ENCODE measurements at places on chromosomes 16 and 17.

DNA sequence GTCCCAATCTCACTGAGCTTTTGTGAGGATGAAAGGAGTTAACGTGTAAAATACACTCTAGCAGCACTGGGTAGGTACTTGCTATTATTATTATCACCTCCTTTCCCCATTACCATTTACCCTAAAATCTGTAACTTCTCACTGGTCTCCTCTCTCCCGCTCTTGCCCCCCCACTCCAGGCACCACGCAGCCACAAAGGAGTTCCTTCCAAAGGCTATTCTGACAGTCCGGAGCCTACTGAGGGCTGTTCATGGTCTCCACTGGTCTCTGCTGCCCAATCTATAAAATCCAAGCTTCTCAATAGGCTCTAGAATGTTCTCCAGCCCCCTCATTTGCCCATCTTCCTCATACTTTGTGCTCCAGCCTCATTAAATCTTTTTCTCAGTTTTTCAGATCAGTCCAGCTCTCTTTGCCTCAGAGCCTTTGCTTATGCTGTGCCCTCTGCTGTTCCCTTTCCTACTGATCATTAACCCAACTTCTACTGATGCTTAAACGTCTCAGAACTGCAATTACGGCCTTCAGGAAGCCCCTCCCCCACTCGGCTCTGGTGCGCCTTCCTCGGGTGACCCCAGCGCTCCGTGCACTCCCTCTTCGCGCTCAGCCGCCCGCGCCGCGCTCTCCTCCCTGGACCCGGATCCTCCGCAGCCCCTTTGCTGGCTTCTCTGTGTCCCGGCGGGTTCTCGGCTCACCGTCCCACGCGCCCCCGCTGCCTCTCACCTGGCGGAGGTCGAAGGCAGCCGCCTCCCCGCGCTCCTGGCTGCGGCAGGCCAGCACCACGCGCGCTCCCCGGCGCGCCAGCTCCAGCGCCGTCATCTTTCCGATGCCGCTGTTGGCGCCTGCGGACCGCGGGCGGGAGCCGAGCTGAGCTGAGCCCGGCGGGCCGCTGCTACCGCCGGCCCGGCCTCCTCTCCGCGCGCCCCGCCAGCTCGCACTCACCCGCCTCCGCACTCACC lies 737 bp downstream of the DHRS13 start:
- peak; percentile 70 for DNase-seq

DNA sequence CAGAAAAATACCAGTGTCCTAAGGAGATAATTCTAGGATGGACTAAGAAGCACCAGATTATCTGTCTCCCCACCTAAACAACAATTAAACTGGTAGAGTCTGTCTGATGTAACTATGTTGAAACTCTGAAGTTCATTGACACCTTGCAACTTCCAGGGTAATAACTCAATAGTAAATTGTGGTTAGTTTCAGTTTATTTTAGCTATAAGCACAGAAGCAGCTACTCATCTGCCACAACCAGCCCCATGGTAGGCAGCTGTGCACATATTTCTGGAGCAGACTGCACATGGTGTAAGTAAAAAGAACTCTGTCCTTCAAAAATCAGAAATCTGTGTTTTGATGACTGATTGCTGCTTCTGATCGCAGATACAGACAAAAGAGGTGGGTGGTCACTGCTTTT lies 852.1 kb downstream of the CDH11 start:
- DNase-seq = no peak

GRCh38 chr16:70638814-70639792 lies 7.3 kb upstream of the IL34 start:
- DNase-seq = no peak

DNA sequence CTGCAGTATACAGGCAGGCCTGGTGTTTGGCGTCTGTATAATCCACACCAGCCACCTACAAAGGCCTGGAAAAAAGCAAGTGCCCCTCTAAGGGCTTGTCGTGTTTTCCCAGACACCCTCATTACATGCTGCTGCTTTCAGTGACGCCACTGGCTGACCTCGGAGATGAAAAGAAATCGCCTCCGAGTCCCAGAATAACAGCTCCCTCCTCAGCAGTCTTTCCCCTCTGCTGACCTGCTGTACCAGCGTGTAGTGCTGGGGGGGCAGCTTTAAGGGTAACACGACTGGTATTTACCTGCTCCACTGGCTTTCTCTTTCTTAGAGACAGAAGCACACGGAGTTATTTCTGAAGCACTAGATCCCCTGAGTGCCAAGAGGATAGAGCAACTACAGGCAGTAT lies 296.8 kb downstream of the GRIN2A start:
- DNase-seq = no peak

DNA sequence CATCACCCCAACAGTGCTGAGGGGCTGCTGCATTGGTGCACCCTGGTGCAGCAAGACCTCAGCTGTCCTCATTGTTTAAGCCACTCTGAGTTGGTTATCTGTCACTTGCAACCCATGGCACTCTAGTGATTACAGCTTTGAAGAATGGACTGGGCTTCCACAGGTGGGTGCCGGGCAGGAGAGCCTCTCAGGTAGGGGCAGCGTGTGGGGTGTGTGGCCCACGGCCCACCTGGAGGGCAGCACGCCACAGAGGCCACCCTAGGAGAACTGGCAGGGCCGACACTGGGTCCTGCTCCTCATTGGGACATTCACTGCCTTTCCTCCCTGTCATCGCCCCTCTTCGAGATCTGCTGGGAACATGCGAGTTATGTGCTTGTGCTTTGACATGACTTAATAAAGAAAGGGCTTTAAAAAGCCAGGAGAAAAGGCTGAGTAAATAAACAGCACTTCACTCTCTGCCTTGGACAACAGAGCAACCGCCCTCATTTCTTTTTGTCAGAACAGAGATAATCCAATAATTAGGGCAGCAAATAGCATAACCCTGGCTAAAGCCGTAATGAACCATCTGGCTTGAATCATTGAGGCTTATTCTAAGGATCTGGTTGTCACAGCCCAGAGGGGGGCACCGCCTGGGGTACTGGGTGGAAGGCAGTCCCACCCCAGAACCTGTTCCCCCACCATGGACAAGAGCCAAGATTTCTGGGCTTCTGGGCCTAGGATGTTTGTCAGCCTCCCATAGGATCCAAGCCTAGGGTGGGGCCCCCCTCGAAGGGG lies 3.0 kb downstream of the DOC2B start:
- DNase-seq = no peak

- DNase-seq = no peak
Measured at GRCh38 chr17:74637926-74638325, 14.4 kb upstream of the CD300E start.

- no peak for DNase-seq
Measured at GRCh38 chr17:57512258-57512657, 232.8 kb downstream of the CCDC182 start.

GRCh38 chr17:14329900-14330491 lies 29.1 kb downstream of the HS3ST3B1 start:
- DNase-seq = no peak

DNA sequence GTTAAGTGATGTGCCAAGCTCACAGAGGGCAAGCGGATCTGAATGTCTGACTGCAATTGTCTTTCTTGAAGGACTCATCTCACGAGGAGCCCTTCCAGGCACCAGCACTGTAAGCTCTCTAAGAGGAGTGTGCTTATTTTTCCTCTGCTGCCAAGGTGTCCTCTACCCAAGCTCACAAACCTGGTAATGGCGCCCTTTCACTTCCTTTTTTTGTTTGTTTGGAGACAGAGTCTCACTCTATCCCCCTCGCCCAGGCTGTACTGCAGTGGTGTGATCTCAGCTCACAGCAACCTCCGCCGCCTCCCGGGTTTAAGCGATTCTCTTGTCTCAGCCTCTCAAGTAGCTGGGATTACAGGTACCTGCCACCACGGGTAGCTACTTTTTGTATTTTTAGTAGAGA lies 233.8 kb downstream of the MAP2K4 start:
- DNase-seq = no peak

DNA sequence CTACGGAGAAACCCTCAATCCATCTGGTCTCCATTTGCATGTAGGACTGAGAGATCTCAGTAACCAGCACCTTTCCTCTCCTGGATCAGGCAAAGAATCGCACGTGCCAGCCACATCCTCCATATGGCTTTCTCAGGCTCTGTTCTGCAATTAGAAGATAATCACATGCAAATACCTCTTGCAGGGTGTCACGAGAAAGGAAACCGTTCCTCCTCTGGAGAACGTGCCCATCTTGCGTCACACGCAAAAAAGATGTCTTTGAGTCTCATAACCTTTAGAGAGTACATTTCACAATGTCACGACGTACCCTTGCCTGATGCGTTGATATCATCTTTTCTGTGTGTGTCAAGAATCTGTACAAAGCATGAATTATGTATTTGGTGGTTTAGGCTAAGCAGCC lies 36.2 kb upstream of the DNAH17 start:
- no peak for DNase-seq

GRCh38 chr16:24822542-24822941 lies 23.2 kb upstream of the SLC5A11 start:
- DNase-seq = no peak

DNA sequence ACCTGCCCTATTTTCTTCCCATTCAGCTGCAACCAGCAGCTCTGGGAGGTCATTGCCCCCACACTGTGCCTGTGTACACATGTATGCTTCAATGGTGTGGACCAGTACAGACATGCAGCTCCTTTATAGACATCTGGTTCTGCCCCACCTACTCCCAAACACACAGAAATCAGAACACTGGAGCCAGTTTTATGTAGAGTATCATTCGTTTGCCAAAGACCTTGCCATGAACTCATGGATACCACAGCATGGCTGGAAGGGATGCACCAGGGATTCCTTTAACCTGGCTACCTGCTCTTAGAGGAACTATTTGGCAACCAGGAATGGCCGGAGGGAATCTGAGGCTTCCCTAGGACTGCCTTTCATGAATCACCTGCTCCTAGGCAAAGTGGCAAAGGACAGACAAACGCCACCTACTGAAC lies 60.4 kb downstream of the ZFHX3 start:
- DNase-seq = no peak

DNA sequence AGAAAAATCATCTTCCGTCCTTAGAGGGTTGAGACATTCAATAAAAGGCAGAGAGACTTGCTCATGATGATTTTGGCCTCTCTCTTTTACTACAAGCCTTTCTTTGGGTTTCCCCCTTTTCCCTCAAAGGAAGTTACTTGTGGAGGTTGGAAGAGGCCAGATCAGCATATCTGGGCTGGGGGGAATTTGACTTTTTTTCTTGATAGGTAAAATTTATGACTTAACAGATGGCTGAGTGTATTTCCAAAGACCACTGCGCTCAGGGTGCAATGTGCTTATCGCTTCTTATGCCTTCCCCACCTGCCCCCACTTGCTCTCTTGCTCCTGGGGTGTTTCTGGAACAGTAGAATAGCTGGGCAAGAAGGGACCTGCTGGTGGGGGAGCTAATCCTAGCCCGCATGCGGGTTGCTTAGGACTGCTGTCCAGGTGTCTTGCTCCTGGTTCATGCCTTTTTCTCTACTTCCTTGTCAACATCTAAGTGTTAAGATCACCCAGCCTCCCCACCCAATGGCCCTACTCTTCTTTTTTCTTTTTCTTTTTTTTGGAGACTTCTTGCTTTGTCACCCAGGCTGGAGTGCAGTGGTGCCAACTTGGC lies 131.9 kb downstream of the MSI2 start:
- no peak for DNase-seq

- DNase-seq = peak; percentile 60
Measured at GRCh38 chr16:79093554-79093967, 507.0 kb downstream of the MAF start.

GRCh38 chr17:49404361-49404760 lies 10.3 kb downstream of the PHB1 start:
- DNase-seq = no peak

DNA sequence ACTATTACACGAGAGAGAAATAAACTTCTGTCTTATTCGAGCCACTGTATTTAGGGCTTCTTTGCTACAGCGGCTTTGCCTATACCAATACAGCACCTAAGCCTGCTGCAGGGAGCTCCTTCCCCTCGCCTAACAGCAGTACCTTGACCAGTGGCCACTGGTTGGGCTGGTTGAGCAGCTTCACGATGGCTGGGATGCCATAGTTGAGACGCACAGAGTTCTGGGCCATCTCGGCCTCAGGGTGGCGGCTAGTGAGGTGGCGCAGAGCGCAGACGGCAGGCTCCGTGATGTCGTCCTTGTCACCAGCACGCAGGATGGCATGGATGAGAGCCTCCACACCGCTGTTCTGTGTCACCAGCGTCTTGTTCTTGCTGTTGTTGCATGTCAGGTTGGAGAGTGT lies 23.7 kb downstream of the JUP start:
- no peak for DNase-seq

GRCh38 chr17:63837962-63838600 lies 4.4 kb downstream of the SMARCD2 start:
- DNase-seq = no peak

DNA sequence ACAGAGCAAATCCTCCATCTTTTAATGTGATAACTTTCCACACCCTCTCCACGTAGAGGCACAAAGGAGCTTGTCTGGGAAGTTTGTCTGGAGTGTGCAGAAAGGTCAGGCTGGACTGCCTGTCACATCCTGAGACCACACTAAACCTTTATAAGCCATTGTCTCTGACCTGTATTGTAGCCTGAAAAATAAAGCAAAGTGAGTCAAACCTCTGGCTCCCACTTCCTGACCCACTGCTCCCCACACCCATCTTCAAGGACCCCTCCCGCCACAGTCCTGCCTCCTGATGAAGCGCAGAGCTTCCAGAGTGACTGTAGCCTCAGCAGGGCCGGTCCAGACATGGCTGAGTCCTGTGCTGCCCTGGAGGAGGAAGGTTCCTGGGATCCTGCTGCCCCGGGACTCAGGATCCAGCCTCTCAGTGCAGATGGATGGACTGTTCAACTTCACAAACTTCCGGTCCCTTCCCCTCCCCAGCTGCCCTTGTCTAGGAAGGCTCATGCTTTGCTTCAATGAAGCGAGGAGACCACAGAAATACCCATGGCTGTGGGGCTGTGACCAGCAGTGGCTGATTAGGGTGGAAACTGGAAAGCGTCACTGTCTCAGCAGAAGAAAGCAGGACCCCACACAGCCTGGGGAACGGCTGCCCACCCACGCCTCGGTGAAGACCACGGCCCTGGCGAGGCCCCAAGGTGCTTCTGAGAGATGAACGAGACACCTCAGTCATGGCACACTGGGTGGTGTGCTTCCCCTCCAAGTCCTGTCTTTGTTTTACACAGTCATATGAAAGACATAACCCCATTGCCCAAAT lies 30.9 kb upstream of the CLEC18B start:
- no peak for DNase-seq

- DNase-seq = no peak
Measured at GRCh38 chr17:57832314-57833178, 17.3 kb downstream of the MRPS23 start.
